ENCODE measurements at places on chromosomes 6 and 20.

DNA sequence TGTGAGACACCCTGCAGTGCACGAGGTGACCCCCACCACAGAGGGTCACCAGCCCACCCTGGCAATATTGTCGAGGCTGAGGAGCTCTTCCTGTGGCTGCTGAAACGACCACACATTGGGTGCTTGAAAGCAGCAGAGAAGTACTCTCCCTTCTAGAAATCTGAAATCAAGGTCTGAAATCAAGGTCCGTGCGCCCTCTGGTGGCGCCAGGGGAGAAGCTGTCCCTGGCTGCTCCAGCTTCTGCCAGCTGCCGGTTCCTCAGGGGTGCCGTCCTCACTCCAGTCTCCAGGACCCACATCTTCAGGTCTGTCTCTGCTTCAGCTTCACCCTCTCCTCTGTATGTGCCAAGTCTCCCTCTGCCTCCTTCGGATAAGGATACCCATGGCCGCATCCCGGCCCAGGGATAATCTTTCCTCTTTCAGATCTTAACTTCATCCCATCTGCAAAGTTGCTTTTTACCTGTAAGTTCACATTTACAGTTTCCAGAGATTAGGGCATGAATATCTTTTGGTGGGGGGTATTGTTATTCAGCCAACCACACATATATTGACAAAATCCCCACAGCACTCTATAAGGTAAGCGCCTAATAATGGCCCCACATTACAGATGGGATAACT, 108.3 kb upstream of the PHACTR3 start:
- peak; percentile 27 for DNase-seq

DNA sequence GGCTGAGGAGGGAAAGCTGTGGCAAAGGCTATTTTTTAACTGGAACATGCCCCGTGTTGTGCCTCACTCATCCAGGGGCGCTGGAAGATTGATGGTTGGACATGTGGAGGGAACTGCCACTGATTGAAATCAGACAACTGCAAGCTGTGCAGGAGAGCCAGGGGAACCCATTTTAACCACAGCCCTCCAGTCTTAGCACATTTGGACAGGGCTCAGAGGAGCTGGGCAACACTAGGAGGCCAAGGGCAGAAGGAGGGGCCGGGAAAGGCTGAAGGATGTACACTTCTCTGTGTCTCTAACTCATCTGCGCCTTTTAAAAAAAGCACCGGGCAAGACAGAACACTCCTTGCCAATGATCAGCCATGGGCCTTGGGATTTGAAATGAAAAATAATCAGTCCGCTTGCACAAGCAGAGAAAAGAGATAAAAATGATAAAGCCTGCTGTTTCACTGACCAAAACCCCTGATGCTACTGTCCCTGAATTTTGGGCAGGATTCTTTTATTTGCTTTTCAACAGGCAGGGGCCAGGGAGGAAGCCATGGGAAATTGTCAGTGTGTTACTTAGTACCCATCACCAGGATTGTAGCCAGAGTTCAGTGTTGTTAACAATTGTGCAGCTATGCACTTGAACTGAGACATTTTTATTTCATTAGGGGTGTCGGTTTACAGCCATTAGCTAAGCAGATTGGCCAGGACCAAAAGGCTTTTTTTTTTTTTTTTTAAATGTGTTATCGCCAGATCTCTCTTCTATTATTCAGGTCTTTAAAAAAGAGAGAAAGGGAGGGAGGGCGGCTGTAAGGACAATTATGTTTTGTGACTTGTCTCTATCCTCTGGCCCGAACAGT, 109.3 kb upstream of the EYA4 start:
- no peak for DNase-seq

DNA sequence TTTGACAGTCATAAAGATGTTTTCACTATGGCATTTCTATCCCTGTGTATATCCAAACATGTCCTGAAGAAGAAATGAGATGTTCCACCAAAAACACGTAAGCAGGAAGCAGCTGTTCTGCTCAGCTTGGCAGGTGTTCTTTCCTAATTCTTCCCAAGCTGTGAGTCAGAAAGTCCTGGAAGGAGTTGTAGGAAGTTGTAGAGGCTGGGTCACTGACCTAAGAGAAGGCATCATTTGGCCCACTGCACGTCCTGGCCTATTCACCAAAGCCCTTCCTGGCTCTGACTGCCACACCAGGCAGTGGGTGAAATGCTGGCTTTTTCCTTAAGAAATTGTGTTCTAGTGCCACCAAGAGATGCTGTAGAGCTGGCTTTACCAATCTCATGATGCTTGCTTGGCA, 40.3 kb downstream of the STX11 start:
- no peak for DNase-seq

GRCh38 chr6:29631860-29632731, 887 bp downstream of the GABBR1 start:
- peak; percentile 24 for DNase-seq

DNA sequence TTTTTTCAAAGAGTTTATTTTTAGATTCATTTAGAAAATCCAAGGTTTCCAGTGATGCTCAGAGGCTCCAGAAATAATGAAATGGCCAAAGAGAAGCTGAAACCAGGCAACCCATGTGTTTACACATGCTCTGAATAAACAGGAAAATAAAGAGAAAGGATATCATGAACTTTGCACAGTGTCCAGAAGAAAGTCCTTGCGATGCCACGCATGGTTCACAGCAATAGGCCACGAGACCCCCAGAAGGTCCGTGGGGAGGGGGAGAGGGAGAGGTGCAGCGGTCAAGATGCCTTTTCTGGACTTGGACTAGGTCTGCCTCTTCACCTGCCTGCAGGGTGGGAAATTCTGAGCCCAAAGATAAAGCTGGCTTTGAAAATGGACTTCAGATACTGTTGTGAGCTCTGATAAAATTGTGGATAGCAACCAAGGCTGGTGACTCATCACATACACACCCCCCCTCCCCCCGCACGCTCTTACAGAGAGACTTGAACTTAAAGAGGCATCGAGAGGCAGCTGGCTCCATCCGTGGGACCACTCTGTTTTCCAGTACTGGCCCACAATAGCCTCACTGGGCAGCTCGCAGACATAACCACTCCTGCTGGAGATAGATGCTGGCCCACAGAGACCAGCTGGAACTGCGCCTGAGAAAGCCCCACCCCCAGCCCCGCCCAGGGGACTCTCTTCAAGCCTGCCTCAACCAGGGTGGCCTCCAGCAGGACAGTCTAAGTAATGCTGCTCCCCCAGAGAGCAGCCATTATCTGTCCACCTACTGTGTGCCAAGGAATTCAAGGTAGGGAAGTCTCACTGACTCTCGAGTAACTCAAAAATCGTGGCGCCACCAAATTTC, 21.2 kb upstream of the NFATC2 start:
- DNase-seq = no peak

- no peak for DNase-seq
Observed at GRCh38 chr6:134675110-134676054, 274.5 kb downstream of the ALDH8A1 start.

GRCh38 chr20:21981597-21982344, 276.3 kb downstream of the PAX1 start:
- DNase-seq = no peak

- no peak for DNase-seq
Observed at GRCh38 chr20:61253640-61254511, 1.8 kb downstream of the CDH4 start.

DNA sequence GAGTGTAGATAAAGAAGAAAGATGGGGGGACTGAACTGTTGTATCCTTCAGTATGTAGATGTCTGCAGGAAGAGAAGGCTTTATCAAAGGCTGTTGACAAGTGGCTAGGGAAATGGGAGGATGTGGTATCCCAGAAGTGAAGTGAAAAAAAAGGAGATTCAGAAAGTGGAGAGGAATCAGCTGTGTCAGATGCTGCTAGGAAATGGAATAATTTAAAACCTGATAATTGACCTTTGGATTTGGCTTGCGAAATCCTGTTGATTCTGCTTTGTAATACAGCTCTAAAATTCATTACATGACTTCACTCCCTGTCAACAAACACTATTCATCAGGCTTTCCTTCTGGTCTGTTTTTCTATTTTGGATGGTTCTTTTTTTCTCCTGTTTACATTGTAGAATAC, 41.7 kb downstream of the PHF3 start:
- no peak for DNase-seq

DNA sequence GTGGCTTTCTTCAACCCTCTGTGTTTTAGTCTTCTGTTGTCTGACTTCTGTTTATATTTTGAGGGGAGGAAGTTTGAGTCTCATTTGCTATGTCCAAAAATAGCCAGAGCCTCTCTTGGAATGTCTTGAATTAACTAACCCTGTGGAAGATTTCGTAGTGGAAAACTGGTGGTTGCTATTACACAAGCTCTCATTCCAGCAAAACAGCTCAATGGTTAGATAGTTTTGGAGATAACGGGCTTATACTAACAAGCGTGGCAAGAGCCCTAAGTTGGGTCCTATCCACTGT, 1.6 kb downstream of the CCN2 start:
- no peak for DNase-seq

GRCh38 chr6:83051377-83052172, 14.1 kb downstream of the UBE3D start:
- DNase-seq = no peak

GRCh38 chr20:3328501-3328900, 79.0 kb downstream of the DNAAF9 start:
- no peak for DNase-seq

GRCh38 chr20:35837577-35838195, 65.9 kb downstream of the PHF20 start:
- no peak for DNase-seq

- DNase-seq = no peak
Observed at GRCh38 chr6:37321516-37322415, 32.0 kb upstream of the RNF8 start.

GRCh38 chr6:7615611-7616383, 25.8 kb downstream of the SNRNP48 start:
- DNase-seq = no peak

GRCh38 chr20:16942756-16943155, 194.6 kb downstream of the OTOR start:
- DNase-seq = no peak

DNA sequence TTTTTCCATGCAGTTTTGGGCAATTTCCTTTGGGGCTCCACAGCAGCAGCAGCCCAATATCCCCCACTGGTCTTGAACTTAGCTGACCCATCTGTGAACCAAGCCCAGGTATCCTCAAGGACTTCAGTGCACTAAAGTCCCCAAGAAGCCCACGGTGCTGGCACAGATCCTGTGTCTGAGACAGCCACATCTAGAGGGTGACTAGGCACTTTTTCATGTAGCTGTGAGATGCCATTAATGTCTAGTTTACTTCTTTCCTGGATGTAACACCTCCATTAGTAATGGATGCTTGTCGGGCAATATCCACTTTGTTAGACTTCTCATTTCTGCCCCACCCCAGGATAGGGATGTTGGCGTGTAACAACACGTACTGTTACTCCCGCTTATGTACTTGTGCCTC, 176.2 kb upstream of the PROKR2 start:
- DNase-seq = no peak

GRCh38 chr6:48099713-48100587, 11.0 kb downstream of the PTCHD4 start:
- no peak for DNase-seq

DNA sequence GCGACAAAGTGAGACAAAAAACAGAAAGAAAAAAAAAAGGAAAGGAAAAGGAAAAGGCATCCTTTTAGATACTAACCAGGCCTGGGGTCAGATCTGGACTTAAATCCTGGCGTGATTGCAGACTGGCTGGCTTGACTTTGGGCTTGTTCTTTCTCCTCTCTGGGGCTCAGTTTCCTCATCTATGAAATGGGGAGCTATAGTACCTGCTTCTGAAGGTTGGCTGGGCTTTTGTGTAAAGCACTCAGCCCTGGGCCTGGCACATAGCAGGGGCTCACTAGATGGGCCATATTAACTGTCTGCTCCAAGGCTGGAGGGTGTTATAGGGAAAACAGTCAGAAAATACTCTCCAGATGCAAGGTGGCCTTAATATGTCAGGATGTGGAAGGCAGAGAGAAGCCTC, 1.2 kb upstream of the R3HDML start:
- no peak for DNase-seq

DNA sequence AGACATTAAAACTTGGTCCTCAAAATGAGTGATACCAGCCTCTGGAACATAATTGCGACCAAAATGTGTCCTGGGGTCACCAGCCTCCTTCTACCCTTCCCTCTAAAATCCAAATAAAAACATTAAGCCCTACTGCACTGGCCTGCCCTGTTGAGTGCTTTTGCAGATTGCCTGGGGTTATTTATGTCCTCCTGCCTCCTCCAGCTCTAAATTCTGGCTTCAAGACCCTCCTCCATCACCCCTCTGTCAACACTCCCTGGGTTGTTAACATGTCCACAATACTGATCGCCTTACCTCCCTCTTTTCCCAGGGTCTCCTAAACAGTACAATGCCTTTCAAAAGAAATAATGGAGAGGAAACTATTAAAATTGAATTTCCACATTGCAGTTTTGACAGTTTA, 327.5 kb downstream of the NRN1 start:
- DNase-seq = no peak

GRCh38 chr6:35400901-35401311, 51.2 kb upstream of the FANCE start:
- no peak for DNase-seq

DNA sequence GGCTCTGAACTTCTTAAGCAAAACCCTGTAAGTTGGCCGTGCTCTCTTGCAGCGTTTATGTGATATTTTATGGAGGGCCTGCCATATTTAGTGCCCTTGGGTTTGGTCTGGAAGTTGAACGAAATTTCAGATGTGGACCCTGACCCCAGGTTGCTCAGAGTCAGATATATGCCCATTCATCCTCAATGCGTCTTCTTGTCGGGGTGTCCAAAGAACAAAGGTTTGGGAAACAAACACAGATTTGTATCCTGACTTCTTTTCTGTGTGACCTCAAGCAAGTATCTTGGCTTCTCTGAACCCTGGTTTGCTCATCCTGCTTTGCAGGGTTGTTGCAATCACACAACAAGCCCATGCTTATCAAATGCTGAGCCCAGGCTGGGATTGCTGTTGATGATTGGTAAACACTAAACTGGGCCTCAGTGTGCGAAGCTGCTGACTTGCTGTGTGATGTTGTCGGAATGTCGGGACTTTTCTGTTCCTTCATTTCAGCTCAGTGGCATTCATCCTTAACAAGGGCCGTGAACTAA, 103.5 kb upstream of the PTPN1 start:
- no peak for DNase-seq

- no peak for DNase-seq
Observed at GRCh38 chr6:158413028-158413427, 100.8 kb downstream of the TULP4 start.

GRCh38 chr6:56890683-56891429, 64.1 kb upstream of the BEND6 start:
- no peak for DNase-seq

GRCh38 chr6:16320533-16321340, 82.3 kb downstream of the GMPR start:
- DNase-seq = no peak

- DNase-seq = no peak
Observed at GRCh38 chr20:53786071-53786444, 192.4 kb upstream of the ZNF217 start.

DNA sequence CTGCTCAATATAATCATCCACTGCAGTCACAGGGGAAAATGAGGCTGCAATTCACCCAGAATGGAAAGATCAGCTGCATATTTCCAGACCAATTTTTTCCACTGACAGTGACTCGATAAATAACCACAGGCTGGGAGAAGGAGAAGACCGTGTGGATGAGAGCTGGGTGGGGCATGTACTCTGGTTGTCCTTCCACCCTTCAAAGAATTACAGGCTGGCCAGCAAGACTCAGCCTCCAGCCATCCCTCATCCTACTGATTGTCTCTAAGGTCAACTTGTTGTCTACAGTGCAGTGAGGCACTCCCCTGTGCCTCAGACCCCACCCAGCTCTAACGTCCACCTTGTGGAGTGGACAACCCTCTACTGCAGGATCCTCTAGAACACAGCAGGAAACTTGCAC, 14.5 kb upstream of the MAS1 start:
- DNase-seq = no peak
